ENCODE measurements at places on chromosomes 7 and 10. TPM values are rescaled to one million over a fixed set of nuclear protein-coding genes. Genes with fewer than 3 reads are reported as not detected.

DNA sequence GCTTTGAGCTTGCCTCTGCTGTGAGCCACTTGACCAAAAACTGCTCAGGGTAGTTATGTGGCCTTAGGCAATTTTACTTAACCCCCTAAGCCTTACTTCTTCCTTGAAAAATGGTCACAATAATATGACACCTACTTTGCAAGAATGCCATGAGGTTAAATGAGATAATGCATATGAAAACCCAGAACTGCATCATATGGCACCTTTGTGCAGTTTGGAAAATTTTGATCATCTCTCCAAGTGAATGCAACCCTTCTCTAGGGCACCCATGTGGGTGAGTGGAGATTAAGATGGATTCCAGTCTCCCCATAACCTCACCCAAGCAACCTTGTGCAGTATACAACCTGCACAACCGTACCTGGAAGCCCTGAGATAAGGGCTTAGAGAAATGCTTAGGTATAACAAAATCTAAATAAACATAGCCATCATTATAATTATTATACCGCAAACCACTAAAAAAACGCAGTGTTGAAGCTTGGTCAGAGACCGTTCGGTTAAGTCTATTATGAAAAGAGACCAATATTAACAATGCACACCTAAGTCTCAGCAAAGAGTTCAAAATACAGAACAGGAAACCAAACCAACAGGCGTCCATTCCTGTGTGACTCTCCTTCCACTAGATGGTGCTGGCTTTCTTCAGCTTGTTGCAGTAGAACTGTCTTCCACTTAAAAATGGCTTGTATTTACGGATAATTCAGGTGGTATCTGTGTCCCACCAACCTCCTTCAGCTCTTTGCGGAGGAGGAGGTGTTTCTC, 21.0 kb upstream of the ASB15 start:
- no peaks in the 10 kb centered on the region for H3K36me3 ChIP-seq
- H3K4me1 ChIP-seq: peaks cover 3% of the 10 kb centered on the region
- H3K4me3 ChIP-seq: no peak overlapping the region
- no peaks in the 10 kb centered on the region for H3K27me3 ChIP-seq
- DNase-seq: no peak

Gene HNRNPA2B1
- total RNA-seq: 1,232 TPM

GRCh38 chr7:29479301-29480200, 84.1 kb upstream of the PRR15 start:
- no peak overlapping the region for H3K4me3 ChIP-seq
- no peaks in the 10 kb centered on the region for H3K4me1 ChIP-seq
- H3K27me3 ChIP-seq: no peaks in the 10 kb centered on the region
- no peak for DNase-seq

Gene UNCX
- not detected for total RNA-seq

DNA sequence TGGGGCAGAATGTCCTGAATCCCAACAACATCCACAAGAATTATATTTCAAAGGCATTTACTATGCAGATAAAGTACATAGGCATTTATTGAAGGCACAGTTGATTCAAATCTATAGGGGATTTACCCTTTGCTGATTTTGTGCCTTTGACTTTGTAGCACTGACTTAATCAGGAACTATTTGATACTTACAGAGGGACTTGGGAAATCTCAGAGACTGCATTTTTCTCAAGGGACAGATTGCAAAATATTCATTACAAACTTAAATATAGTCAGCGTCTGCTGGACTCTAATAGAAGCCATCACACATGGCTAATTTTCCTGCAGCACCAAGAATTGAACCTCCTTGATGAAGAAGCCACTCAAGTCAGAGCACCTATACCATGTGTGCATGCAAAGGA, 44.9 kb downstream of the FAS start:
- H3K27me3 ChIP-seq: no peaks in the 10 kb centered on the region
- H3K4me1 ChIP-seq: peaks cover 6% of the 10 kb centered on the region
- H3K27ac ChIP-seq: no peak overlapping the region

Gene C10orf88
- total RNA-seq: 11.0 TPM

All from H1 (cell line).